ENCODE measurements at places on chromosomes 7 and 10.

GRCh38 chr10:95941115-95941514 is 33.3 kb downstream of the CC2D2B start:
- DNase-seq = no peak

- DNase-seq = no peak
Observed at GRCh38 chr10:93063144-93063976, 2.8 kb downstream of the CYP26C1 start.

- peak; percentile 72 for DNase-seq
Observed at GRCh38 chr10:132942101-132943057, at the start of gene CFAP46. CFAP46 (minus strand) TSS chr10:132942570; CDS start chr10:132942484, 86 bp downstream.

- DNase-seq = peak; percentile 36
Observed at GRCh38 chr7:17681965-17682364, 258.3 kb downstream of the SNX13 start.

- no peak for DNase-seq
Observed at GRCh38 chr10:14191407-14191806, 139.3 kb downstream of the FRMD4A start.

GRCh38 chr7:35519971-35520809 is 174.7 kb downstream of the HERPUD2 start:
- DNase-seq = peak; percentile 72

DNA sequence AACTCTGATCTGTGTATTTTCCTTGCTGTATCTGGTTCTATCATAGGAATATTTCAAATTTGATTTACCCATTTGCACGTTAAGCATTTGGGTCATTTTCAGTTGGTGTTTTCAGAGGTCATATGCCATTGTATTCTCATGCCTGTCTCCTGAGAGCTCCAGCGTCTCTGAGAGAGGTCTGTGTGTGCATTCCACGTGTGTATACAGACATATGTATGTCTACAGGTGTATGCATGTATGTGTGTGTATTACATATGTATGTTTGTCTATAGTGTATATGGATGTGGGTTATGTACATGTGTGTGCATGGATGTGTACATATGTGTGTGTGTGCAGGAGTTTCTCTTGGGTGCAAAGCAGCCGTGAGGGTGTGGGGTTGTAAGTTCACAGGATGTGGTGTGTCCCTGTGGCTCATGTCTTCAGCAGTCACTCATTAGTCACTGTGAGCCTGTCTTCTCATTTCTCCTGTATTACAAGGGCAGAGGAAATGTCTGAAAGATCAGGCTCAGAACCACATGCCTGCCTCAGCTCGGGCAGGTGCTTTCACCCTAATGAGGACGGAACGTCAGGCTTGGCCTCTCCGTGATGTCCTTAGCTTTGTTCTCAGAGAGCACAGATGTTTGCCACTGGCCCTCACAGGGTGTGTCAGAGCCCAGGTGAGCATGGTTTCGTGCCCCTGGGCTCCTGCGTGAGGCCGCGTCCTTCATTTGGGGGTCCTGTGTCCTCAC is 101.6 kb downstream of the NKX6-2 start:
- peak; percentile 84 for DNase-seq

- no peak for DNase-seq
Observed at GRCh38 chr10:128144547-128144946, 18.3 kb upstream of the MKI67 start.
